ENCODE measurements at places on chromosomes 1 and 21. TPM values are rescaled to one million over a fixed set of nuclear protein-coding genes. Genes with fewer than 3 reads are reported as not detected.

CFHR4 gene
- total RNA-seq = not detected

PAQR6 gene
- total RNA-seq = 0.50 TPM

SLC2A1 gene
- total RNA-seq = 36.9 TPM

FTCD gene
- total RNA-seq = not detected

KCND3 gene
- 0.25 TPM for total RNA-seq

LCA5L gene
- 0.57 TPM for total RNA-seq

CFHR1 gene
- total RNA-seq = not detected

JAM2 gene
- total RNA-seq = 3.9 TPM

PYHIN1 gene
- total RNA-seq = not detected
